ENCODE measurements at places on chromosomes 2 and 18.

DNA sequence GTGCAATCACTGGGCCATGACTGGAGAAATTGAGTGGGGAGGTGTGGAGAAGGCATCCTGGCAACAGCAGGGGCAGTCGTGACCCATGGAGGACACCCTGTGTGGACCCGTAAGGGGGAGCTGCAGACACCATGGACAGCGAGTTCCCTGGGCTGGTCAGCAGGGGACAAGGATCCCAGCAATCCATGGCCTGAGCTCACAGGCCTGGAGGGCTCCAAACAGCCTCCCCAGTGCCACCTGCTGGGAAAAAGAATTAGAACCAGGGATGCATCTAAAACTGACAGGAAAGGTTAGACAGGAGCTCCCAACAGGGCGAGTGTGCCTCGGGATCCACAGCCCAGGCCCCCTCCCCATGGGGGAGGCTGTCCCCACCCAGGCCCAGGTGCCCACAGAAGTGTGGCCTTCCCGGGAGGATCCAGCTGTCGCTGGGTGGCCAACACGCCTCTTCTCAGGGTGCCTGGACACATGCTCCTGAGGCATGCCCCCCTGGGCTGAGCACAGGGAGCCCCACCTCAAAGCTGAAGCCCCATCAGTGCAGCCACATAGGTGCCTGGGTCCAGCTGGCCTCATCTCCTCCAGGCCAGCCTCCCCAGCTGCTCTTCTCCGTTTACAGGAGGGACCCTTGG, 20.5 kb upstream of the KIF1A start:
- DNase-seq, result no peak

- no peak for DNase-seq
These were observed 9.5 kb downstream of the INPP1 start for GRCh38 chr2:190352668-190353536.

- DNase-seq, result no peak
These were observed 7.7 kb downstream of the MDH1 start for GRCh38 chr2:63596401-63596883.

DNA sequence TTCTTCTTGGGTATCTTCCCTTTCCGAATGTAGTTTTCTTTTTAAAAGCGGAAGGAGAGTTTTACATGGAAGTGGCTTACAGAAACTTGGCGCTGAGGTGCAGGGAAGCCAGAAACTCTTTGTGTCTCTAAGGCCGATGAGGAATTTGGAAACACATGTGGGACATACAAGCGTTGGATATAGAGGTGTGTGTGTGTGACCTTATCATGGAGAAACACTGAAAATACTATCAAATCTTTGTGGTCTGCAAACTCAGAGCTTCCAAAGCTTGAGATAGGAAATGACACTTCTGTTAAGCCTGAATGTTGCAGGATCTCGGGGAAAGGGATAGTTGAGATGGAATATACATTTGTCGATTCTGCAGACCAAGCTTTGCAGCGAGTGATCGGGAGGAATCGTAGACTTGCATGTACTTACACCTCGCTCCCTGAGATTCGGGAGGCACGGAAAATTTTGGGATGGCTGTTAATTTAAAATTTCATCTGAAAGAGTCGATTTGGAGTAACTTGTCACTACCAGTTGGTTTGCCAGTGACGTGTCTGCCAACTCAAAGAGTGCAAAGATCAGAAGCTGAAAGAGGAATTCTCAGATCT, 1.0 kb downstream of the NAB1 start:
- no peak for DNase-seq

GRCh38 chr2:73899801-73900336, 7.1 kb downstream of the ACTG2 start:
- no peak for DNase-seq

GRCh38 chr18:34131006-34131405, 93.7 kb downstream of the NOL4 start:
- DNase-seq, result no peak
